CD4-positive, alpha-beta T cell treated with Interleukin-21 for 1 hour (primary cell): ENCODE measurements at places on chromosomes 16 and 17.

DNA sequence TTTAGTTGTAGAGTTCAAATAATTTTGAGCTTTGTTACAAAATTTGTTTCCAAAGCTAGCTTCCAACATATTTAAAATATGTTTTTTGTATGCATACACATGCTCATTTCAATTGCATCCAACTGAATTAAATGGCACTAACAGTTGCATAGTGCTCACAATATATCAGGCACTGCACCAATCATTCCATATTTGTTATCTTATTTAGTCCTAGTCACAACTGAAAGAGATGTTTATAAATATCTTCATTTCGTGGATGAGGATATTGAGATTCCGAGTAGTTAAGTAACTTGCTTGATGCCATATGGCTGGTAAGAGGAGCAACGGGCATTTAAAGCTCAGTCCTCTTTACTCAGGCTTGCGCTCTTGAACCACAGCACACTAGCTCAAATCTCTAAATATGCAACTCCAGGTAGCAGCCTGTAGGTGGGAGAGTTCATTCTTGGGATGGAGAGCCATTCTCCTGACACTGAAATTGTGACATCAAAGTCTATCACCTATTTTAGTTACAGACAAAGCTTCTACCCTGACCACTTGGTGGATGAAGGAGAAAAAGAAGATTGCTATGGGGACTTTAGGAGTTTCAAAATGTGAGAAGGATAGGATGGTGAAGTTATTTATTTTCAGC lies 118.0 kb upstream of the CA10 start:
- no peak for DNase-seq

- no peak for DNase-seq
These were observed 147.6 kb upstream of the HS3ST3A1 start for GRCh38 chr17:13749166-13749890.

DNA sequence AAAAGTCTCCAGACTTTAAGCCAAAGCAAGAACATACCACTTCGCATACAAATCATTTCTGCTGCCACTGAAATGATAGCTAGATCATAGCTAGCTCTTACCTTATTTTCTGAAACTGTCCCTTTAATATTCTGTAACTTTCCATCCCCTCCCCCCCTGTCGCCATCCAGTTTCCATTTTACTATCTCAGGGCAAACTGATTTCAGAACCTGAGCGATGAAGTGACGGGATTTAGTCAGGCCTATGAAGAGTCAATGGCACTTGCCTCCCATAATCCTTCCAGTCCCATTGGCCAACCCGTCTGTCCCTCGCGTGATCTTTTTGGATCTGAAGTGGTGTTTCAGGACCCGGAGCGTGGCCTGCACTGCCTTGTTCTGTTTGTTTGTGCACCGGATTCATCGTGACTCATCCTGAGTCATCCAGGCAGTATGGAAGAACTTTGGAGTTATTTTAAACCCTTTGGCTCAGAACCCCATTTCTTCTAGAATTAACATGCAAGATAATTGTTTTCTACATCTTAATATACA lies 199.8 kb upstream of the CHMP6 start:
- peak; percentile 29 for DNase-seq

GRCh38 chr16:82824408-82824807 lies 197.6 kb downstream of the CDH13 start:
- DNase-seq: no peak

GRCh38 chr17:56793531-56793930 lies 40.2 kb downstream of the C17orf67 start:
- no peak for DNase-seq

DNA sequence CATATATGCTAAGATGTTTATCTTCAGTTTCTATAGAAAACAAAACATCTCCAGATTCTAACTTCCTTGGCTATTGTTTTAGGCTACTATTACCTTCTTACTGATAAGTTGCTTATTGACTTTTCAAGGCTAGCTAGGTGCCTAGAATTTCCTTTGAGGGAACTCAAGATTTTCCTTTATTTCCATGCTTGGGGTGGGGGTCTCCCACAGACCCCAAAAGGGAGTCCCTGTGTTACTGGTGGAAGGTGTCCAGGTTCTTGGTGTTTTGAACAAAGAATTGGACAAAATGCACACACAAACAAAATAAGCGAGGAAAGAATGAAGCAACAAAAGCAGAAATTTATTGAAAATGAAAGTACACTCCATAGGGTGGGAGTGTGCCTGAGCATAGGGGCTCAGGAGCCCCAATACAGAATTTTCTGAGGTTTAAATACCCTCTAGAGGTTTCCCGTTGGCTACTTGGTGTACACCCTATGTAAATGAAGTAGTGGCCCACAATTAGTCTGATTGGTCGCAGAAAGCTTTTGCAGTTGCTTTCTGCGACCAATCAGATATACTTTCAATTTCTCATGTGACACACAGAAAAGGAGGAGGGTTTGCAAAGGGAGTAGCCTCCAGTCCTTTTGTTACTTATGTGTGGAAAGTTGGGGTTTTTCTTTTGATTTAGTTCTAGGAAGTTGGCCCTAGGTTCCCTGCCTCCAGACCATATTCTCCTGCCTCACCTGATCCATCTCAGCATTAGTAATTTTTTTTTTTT lies 67.5 kb downstream of the MARF1 start:
- no peak for DNase-seq

GRCh38 chr16:89315791-89316581 lies 98.5 kb downstream of the ZNF778 start:
- DNase-seq: peak; percentile 80

GRCh38 chr16:89084814-89085612 lies 8.6 kb upstream of the ACSF3 start:
- no peak for DNase-seq

DNA sequence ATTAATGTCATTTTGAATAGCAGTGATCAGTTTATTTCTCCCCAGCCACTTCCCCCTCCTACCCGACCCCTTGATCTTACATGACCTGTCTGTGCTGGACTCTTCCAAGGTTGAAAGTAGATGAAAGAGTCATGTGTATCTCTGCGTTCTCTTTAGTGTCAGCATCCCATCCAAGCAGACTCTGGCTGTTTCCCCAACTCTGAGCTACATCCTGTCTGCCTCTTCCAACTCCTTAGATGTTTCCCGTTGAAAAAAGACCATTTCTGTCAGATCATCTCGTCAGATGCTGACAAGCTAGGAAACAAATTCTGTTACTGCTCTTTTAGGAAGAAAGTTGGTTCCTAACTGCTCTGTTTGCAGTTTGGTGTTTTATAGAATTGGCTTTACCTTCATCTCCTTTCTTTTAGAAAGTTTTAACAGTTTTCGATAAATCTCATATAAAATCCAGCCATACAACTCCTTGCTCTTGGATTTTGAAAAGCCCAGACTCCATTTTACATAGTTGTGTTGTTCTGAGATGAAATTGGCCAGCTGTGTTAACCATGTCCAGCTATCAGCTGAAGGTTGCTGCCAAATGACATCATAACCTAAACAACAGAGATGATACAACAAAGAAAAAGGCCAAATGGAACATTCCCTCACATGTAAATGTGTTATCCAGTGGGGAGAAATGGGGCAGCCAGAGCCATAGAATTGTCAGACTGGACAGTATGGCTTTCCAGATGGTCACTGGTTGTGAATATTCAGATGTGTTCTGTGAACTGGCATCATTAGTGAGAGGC lies 43.5 kb downstream of the CYB561 start:
- DNase-seq: no peak

GRCh38 chr17:41402161-41402560 lies 4.8 kb upstream of the KRT31 start:
- DNase-seq: no peak

- DNase-seq: no peak
These were observed 64.3 kb upstream of the RBL2 start for GRCh38 chr16:53369921-53370320.

DNA sequence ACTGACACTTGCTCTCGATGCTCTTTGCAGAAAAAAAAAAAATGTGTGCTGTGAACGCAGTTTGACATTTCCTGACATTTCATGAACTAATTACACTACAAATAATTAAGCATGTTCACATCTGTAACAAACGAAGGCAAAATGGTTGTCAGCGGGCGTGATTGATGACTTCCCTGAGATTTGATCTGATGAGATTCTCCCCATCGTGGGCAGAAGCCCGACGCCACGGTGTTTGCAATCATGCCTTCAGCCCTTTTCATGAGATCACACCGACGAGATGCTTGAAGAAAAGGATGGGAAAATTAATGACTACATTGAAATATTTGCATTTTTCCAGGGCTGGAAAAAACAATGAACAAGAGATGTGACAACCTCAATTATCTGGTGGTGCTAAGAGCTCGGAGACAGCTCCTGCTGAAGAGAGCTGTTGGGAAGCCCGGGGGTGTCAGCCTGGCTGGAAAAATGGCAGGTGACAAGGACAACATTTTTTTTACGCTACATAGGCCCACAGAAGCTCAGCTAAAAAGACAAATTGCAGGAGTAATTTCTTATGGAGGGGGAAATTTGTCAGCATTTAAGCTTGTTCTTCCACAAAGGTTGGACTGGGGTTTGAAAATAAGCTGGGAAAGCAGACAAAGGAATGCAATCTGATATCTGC lies 259.4 kb upstream of the IRX3 start:
- no peak for DNase-seq

- DNase-seq: no peak
These were observed 70.0 kb upstream of the TNRC6C start for GRCh38 chr17:77888242-77889134.

- no peak for DNase-seq
These were observed 814 bp upstream of the CDH3 start for GRCh38 chr16:68644296-68644695.

GRCh38 chr17:57363998-57364643 lies 107.8 kb downstream of the MSI2 start:
- DNase-seq: no peak

DNA sequence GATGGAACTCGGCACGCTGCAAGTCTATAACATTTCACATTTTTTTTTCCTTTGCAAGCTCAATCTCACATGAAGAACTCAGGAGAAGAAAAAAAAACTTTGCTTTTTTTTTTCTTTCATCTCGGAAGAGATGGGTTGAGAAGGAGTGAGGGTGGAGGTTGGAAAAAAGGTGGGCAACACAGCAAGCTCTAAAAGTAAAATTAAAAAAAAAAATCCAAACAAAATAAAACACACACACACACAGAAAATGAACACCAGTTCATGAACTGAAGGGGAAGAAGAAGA lies 2.5 kb downstream of the MAF start:
- DNase-seq: no peak

DNA sequence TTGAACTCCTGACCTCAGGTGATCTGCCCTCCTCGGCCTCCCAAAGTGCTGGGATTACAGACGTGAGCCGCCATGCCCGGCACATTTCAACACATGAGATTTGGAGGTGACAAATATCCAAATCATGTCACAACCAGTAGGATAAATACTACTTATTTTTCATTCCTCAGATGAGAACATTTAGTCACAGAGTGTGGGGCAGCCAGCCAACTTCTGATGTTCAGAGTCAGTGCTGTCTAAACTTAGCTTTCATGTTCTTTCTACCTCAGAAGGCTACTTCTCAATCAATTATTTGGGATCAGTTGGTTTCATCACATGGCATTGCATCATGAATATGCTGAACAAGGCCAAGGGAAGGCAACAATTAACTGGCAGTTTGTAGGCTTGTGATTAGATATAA lies 134.5 kb downstream of the CDH13 start:
- DNase-seq: no peak

DNA sequence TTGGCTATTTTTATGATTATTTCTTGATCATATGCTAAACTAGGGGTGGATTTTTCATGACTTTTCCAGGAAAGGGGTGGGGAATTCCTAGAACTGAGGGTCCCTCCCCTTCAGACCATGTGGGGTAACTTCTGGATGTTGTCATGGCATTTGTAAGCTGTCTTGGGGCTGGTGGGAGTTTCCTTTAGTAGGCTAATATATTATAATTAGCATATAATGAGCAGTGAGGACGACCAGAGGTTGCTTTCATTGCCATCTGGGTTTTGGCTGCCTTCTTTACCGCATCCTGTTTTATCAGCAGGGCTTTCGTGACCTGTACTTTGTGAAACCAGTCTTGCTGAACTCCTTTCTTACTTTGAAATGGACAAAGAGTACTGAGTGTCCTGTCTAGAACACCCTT lies 40.4 kb upstream of the ABCA5 start:
- DNase-seq: no peak

DNA sequence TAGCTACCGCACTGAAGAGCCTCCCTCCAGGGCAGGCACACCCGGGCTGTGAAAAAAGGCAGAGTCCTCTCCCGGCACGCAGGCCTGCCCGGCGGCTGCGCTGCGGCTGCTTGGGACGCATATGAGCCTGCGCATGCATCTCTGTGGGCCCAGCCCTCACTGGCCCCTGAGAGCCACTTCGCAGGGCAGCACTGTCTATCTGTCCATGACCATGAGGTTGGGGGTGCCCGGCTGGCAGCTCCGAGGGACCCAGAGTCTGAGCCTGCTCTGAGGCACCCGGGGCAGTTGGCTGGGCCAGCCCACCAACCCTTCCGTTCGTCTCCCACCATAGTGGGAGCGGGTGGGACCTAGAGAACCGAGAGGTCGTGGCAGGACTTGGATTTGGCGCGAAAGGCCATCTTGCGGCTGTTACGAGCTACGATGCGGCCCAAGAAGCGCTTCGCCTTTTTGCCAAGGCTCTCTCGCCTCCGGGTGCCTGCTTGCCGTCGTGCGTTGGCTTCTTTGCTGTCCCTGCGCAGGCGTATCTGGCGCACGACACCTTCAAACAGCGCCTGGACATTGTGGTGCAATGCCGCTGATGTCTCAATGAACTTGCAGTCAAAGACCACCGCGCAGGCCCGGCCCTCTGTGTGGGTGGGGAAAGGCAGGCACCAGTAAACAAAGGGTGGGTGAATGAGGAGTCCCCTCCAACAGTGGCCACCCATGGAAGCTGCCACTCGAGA lies 3.2 kb upstream of the CDH16 start:
- DNase-seq: no peak
